ENCODE measurements at places on chromosomes 3 and 15.
A peak's percentile ranks its signal among the peaks of the same experiment; 100 is the strongest.

- no peak for DNase-seq
Observed at GRCh38 chr15:36925049-36925448, 175.3 kb downstream of the MEIS2 start.

GRCh38 chr3:158103081-158103886 is 2.9 kb downstream of the SHOX2 start:
- no peak for DNase-seq

GRCh38 chr3:11953350-11953749 is 50.8 kb upstream of the SYN2 start:
- no peak for DNase-seq

- DNase-seq, result no peak
Observed at GRCh38 chr3:149271669-149272068, 50.0 kb upstream of the CP start.

DNA sequence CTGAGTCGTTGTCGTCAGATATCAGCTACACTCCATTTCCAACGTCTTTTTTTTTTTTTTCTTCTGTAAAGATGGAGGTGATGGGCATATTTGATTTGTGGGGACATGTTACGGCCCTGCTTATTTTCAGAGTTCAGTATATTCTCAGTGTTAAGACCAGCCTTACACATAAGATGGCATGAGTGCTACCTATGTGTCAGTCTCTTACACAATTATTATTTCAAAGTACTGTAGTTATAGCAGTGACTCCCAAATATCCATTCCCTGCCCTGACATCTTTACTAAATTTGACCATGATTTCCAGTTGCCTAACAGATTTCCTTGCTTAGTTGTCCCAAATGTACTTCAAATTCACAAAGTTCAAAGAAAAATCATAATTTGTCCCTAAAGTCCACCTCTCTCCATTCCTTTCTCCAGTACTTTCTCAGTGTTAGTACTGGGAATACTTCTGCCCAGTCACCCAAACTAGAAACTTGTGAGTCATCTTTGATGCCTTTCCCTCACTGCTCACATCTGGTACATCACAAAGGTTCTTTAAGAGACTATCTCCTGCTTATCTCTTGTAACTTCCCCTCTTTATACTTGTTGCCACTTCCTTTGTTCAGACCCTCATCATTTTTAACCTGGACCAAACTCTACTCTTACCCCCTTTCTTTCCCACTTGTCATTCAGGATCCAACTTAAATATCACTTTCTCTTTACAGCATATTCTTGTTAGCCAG is 67.0 kb downstream of the ZNF609 start:
- DNase-seq, result peak; percentile 66

GRCh38 chr15:72358121-72358520 is 17.7 kb downstream of the HEXA start:
- no peak for DNase-seq

Data from Jurkat, Clone E6-1 (cell line).